ENCODE measurements at places on chromosomes 5 and 9.

- DNase-seq, result no peak
Measured at GRCh38 chr9:326667-327066, 112.0 kb downstream of the DOCK8 start.

- no peak for DNase-seq
Measured at GRCh38 chr5:93924628-93925027, 183.2 kb upstream of the POU5F2 start.

DNA sequence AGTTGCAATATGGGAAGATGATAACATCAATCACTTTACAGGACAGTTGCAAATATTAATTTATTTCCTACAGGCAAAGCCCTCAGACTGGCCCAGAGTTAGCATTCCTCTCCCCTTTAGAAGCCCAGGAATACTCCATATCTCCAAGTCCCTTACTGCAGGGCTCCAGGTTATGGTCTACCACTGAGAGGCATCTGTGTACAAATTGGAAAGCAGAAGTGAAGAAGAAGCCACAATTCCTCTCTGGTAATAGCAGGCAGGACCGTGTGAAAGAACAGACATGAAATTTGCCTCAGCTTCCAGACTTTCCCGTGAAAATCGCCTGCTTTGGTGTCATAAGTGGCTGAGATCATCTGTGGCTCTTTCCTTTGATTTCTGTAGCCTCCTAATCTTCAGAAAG is 289.6 kb downstream of the GLIS3 start:
- DNase-seq, result no peak

GRCh38 chr9:85377731-85378289 is 363.9 kb downstream of the AGTPBP1 start:
- DNase-seq, result no peak

GRCh38 chr9:131605770-131606590 is 60.7 kb downstream of the PRRT1B start:
- no peak for DNase-seq

Data from stimulated activated CD8-positive, alpha-beta memory T cell treated with anti-CD3 and anti-CD28 coated beads, Interleukin-4, amount 100 ng/mL, for 1 hour (primary cell).